Stimulated activated CD4-positive, alpha-beta T cell treated with anti-CD3 and anti-CD28 coated beads, Interleukin-2, amount 100 ng/mL, for 24 hours (primary cell): ENCODE measurements at places on chromosomes 3 and 15.

DNA sequence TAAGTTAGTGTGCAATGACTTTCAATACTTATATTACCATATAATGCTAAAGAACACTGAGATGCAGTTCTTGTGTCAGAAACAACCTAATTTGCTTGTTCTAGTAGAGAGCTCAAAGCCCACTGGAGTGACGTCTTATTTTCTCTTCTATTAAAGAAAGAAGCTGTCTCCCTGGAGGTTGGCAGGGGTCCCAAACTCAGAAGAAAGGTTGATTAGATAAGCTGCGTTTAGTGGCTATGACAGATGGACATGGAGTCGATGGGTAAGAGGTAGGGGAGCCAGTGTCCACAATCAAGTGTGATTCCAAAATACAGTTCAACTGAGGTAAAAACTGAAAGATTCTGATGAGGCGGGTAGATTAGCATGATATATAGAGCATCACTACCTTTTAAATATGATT is 363.6 kb downstream of the NLGN1 start:
- DNase-seq = no peak

GRCh38 chr3:181317508-181317907 is 328.0 kb upstream of the DNAJC19 start:
- no peak for DNase-seq

GRCh38 chr3:187403768-187404288 is 35.6 kb downstream of the RTP4 start:
- DNase-seq = no peak

- DNase-seq = no peak
Observed at GRCh38 chr3:156109989-156110388, 10.4 kb upstream of the KCNAB1 start.

- DNase-seq = no peak
Observed at GRCh38 chr3:44827196-44827595, 34.5 kb upstream of the TMEM42 start.

GRCh38 chr3:42601896-42602581 is 1.6 kb downstream of the NKTR start:
- no peak for DNase-seq

DNA sequence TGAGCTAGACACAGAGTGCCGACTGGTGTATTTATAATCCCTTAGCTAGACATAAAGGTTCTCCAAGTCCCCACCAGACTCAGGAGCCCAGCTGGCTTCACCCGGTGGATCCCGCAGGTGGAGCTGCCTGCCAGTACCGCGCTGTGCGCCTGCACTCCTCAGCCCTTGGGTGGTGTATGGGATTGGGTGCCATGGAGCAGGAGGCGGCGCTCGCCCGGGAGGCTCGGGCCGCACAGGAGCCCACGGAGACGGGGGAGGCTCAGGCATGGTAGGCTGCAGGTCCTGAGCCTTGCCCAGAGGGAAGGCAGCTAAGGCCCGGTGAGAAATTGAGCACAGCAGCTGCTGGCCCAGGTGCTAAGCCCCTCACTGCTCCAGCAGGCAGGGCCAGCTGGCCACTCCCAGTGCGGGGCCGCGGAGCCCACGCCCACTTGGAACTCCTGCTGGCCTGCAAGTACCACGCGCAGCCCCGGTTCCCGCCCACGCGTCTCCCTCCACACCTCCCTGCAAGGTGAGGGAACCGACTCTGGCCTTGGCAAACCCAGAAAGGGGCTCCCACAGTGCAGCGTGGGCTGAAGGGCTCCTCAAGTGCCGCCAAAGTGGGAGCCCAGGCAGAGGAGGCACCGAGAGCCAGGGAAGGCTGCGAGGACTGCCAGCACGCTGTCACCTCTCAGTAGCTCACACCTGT is 109.7 kb downstream of the NSMCE3 start:
- no peak for DNase-seq

GRCh38 chr15:38080651-38081275 is 146.3 kb downstream of the TMCO5A start:
- DNase-seq = no peak

GRCh38 chr3:188435266-188435665 is 281.3 kb downstream of the LPP start:
- no peak for DNase-seq

DNA sequence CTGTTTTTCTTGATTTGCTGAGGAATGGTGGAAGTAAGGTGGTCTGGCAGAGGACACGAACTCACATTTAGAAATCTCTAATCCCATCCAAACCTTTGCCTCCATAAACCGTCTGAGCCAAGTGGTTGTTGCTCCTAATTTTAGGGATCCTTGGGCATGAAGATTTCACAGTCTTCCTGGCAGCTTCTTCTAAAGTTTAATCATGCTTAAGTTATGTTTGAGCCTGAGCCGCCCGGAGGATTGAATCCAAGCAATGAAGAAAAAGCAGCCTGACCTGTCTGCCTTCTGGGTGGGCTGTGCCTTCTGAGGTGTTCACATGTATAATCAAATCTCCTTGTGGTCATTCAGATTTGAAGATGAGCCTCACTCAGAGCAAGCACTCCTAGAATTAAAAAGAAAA is 249.0 kb downstream of the CD47 start:
- no peak for DNase-seq
